Esophagus muscularis mucosa (tissue), 4 donors: ENCODE measurements at places on chromosomes 11 and 22. TPM values are rescaled to one million over a fixed set of nuclear protein-coding genes. Genes with fewer than 3 reads are reported as not detected.

CALCA gene
- total RNA-seq, result not detected

PRR33 gene
- not detected for total RNA-seq

- no peak for DNase-seq
Measured at GRCh38 chr11:118948000-118948399, 8.1 kb upstream of the UPK2 start.

DNA sequence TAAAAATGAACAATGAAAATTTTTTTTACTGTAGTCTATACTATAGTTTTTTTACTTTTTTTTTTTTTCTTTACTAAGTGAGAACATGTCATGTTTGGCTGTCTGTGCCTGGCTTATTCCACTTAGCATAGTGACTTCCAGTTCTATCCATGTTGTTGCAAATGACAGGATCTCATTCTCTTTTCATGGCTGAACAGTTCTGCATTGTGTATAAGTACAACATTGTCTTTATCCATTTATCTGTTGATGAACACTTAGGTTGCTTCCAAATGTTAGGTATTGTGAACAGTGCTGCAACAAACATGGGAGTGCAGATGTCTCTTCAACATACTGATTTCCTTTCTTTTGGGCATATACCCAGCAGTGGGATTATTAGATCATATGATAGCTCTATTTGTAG lies 88.1 kb upstream of the CCDC90B start:
- DNase-seq, result no peak

- no peak for DNase-seq
Measured at GRCh38 chr11:114478768-114479167, 39.5 kb downstream of the REXO2 start.
